ENCODE measurements at places on chromosomes 16 and 17. TPM values are rescaled to one million over a fixed set of nuclear protein-coding genes. Genes with fewer than 3 reads are reported as not detected.

The PAGR1 gene
- total RNA-seq: 66.4 TPM

The PDE6G gene
- total RNA-seq: 1.4 TPM

The PIRT gene
- not detected for total RNA-seq

The HSD17B1 gene
- total RNA-seq: 0.93 TPM

The KRT16 gene
- total RNA-seq: not detected

The KRTAP4-1 gene
- total RNA-seq: not detected

The TMEM98 gene
- total RNA-seq: 103 TPM

The CIITA gene
- total RNA-seq: 0.09 TPM

The MPP2 gene
- 0.20 TPM for total RNA-seq

The ACSM5 gene
- total RNA-seq: 11.1 TPM

The DRC3 gene
- total RNA-seq: 0.53 TPM

The RUSF1 gene
- total RNA-seq: 18.3 TPM

GRCh38 chr16:27670071-27670810 lies 120.3 kb downstream of the KATNIP start:
- no peak for DNase-seq

DNA sequence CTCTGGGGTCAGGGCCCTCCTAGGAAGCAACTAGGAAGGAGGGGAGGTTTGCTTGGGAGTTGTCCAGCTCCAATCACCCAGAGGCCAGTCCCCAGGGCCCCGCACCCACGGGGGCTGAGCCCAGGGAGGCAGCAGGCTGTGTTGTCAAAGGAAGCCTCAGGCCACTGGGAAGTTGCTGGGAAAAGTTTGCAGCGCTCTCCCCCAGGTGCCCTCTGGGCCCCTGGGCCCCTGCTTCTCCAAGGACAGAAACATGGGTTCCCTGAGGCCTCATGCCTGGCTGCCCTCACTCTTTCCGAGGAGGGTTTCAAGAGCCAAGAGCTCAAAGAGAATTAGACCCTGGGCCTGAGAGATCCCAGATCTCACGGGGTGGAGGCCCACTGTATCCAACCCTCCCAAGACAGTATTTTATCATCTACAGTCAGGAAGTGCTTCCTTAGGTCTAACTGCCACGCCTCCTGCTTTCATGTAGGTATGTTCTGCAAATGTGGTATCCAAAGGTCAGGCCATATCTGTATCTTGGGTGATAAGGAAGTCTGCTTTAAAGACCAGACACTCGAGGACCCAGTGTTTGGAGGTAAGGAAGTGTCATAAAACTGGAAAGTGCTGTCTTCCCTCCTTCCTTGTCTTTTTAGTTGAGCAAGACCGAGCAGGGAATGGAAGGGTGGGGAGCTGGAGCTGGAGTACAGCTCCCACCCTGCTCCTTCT lies 44.2 kb upstream of the ZNF423 start:
- DNase-seq: no peak

- peak; percentile 79 for DNase-seq
Observed at GRCh38 chr16:31105677-31106213, 2.4 kb upstream of the BCKDK start.

- DNase-seq: no peak
Observed at GRCh38 chr17:79677646-79678045, 53.1 kb upstream of the ENPP7 start.

- no peak for DNase-seq
Observed at GRCh38 chr16:70490261-70490660, 33.1 kb downstream of the COG4 start.

DNA sequence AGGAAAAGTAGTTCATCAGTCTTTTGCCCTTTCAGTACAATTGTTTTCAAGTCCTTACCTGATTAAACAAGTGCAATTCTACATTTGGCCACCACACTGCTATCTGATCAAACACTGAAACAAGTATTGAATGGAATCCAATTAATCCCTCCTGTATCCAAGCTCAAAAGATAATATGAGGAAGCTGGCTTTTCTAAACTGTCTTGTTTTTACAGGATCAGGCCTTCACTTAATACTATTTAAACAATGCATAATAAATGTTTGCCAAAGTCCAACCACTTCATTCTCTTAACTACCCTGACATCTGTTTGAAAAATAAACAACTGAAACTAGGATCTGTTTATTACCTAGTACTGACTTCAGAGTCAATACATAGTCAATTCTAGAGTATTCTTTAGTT lies 131.6 kb downstream of the MRTFB start:
- DNase-seq: peak; percentile 54

DNA sequence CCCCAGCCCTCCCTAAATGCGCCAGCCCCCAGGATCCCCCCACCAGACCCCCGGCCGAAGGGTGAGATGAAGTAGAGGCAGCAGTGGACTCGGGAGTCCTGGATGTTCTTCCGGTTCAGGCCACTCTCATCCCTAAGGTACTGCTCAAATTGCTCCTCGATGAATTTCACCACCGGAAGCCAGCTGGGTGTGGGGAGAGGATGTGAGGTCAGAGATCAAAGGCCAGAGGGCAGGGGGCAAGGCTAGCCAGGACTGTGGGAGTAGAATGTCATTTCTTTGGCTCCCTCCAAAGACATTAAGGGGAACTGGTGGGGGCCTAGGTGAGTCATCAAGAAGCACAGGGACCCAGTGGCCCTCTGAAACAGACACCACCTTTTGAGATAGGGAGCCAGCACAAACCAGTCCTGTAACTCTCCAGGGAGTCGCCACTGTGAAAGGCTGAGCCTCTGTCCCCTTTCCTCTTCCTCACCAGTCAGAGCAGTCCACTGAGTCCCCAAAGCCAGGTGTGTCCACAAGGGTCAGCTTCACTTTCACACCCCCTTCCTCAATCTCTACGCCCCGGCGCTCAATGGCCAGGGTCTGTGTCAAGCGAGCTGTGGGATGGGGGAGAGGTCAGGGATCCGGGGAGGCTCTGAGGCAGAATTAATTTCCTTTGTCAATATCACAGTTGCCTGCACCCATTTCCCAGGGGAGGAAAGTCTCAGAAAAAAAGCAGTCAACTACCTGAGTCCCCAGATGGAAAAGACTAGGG lies 895 bp downstream of the SEPTIN1 start:
- no peak for DNase-seq

DNA sequence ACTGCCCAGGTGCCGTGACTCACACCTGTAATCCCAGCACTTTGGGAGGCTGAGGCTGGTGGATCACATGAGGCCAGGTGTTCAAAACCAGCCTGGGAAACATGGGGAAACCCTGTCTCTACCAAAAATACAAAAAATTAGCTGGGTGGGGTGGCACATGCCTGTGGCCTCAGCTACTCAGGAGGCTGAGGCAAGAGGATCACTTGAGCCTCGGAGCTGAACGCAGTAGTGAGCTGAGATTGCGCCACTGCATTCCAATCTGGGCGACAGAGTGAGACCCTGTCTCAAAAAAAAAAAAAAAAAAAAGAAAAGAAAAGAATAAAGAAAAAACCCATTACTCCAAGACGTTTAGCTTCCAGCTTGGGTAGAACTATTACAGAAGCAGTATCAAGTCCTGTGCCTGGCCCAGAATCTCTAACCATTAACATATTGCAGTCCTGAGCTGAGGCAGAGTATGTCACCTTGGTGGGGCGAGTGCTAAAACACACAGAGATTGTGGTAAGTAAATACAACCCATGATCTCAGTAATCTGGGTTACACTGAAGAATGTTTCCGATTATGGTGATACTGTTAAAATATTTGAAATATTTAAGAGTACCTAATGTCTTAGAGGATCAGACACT lies 23.2 kb upstream of the CFAP20 start:
- DNase-seq: peak; percentile 37

- DNase-seq: no peak
Observed at GRCh38 chr17:27616414-27616813, 14.6 kb upstream of the LGALS9 start.

DNA sequence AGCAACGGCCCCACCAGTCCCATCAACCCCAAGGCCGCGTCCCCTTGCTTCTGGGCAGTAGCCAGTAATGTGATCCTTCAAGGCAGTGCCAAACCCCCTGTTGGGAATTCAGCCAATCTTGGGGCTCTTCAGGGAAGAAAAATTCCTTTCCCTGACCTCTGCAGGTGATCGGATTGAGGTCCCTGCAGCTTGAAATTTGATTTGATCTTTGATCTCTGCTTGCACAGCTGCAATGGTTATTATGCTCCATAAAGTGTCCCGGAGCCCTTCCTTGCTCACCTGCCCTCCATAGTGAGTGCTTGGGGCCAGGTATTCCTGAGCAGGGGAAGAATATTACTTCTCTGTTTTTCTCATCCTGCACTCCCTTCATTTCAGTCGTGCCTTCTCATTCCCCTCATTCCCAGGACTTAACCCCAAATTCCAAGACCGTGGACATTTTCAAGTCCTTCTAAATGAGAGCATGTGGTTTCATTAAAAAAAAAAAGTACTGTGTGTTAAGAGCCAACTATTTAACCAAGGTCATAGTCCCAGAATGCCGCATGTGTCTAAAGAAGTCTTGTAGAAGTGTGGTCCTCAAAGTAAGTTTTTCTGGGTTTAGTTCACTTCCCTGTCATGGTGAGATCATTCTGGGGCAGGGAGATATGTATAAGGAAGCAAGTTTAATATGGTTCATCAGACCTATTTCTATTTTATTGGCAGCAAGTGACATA lies 56.3 kb downstream of the SOX9 start:
- DNase-seq: no peak

DNA sequence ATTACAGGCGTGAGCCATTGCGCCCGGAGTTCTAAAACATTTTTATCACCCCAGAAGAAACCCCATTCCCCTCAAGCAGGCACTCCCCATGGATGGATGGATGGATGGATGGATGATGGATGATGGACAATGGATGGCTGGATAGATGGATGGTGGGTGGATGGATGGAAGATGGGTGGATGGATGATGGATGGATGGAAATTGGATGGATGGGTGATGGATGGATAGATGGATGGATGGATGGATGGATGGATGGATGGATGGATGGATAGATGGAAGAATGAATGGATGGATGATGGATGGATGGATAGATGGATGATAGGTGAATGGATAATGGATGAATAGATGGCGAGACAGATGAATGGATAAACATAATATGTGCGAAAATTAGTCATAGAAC lies 16.5 kb downstream of the PLA2G10 start:
- no peak for DNase-seq

- no peak for DNase-seq
Observed at GRCh38 chr17:29048440-29049368, 5.8 kb downstream of the PIPOX start.
